Right lung (tissue), 10 donors: ENCODE measurements at places on chromosomes 5 and 9. TPM values are rescaled to one million over a fixed set of nuclear protein-coding genes. Genes with fewer than 3 reads are reported as not detected.

The AP3B1 gene
- polyA plus RNA-seq, result 40.8 TPM

The SCGB3A2 gene
- 2,261 TPM for polyA plus RNA-seq

The ZNF454 gene
- polyA plus RNA-seq, result 9.4 TPM

The SPATA31A3 gene
- polyA plus RNA-seq, result not detected

The SPARC gene
- 2,338 TPM for polyA plus RNA-seq

The SLC30A5 gene
- polyA plus RNA-seq, result 72.1 TPM

The TXNDC8 gene
- polyA plus RNA-seq, result not detected

The NOXA1 gene
- 5.8 TPM for polyA plus RNA-seq

The SPINK6 gene
- polyA plus RNA-seq, result not detected

GRCh38 chr9:6090277-6091210, 75.1 kb upstream of the RANBP6 start:
- no peak for DNase-seq

GRCh38 chr5:78362220-78362619, 1.8 kb downstream of the SCAMP1 start:
- DNase-seq, result no peak

DNA sequence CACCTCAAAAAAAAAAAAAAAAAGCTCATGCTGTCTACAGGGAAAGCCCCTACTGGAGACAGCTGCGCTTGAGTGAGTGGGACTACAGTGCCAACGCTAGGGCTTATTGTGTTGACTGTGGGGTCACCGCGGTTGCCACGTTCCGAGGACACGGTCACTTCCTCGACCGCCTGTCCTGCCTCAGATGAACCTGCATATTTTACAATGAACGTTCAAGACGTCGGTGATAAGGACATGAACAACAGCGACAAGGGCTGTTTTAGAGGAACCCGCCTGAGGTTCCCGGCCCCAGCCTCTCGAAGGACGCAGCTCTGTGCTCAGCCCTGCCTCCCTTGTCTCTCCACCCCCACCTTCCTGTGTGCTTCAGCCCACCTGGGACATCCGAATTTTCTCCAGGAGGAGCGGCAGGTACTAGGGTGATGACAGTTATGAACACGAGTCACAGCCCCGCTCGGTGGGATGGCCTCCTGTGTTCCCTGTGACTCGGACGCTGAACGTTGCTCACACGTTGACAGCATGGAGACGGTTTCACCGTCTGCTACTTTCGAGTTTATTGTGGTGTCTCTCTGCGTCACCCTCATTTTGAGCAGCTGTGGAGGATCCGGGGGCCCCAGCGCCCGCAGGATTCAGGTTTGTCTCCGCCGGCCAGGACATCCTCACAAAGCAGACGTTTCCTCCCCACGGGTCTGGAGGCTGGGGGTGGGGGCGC, 11.3 kb upstream of the DIPK1B start:
- no peak for DNase-seq

DNA sequence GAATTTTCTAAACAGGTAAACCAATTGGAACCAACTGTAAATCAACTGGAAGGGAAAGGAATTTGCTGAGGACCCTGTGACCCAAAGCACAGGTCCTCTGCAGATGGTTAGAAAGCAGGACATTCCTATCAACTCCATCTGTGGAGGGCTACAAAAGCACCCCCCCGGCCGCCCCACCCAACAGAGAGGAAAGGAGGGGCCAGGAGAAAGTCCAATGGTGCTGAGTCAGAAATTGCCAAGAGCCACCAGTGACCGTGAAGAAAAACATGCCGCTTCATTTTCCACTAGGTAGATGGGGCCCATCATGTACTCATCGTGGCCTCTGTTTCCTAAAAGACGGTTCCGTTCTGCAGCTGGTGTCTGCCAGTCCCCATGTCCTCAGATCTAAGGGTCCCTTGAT, 66.3 kb downstream of the RAPGEF1 start:
- no peak for DNase-seq

DNA sequence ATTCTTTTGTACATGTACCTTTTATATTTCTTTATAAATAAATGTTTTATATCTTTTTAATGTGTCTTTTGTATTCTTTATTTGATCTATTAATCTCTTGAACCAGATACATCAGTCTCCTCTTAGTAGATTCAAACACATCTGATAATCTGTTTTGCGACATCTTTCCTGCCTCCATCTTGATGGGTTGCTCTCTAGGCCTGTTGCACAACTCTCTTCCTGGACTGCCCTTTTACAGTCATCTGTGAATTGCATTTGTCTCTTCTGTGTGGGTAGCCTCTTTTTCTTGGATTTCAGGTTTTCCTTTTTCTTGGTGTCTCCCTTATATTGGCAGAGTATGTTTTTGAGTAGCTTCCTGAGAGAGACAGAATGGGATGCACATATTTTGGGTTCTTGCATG, 6.2 kb downstream of the ZFYVE16 start:
- no peak for DNase-seq

DNA sequence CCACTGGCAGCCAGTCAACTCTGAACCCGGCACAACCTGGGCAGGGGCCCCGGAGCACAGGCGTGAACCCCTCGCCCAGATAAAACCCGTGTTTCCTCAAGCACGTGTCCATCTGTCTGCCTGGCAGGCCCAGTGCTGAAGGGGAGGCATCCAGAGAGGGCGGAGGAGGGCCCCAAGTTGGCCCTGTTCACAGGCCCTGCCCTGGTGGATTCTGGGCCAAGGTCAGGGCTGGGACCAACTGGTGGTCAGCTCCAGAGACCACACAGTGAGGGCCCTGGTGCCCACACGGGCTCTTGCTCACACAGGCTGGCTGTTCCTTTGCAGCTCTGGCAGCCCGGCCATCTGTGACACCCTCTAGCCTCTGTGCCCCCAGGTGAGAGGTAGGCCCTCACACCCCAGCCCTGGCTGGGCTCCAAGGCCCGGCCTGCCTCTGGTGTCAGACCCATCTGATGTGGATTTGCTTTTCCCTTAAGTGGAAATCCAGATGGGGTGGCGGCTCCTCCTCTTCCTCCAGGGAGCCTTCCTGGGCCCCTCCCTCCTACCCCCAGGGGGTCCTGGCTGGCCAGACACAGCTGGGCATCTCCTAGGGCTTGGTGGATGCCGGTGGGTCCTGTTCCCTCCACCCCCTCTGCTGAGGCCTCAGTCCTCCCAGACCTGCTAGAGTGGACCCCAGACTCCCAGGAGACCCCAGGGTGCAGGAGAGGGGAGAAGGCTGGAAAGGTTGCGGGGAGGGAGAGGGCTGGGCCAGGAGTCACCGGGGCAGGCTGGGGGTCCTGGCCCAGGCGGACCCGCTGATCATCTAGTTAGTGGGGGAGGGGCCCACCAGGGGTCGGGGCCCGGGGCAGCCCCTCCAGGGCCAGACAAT, 525 bp upstream of the STPG3 start:
- DNase-seq, result no peak

DNA sequence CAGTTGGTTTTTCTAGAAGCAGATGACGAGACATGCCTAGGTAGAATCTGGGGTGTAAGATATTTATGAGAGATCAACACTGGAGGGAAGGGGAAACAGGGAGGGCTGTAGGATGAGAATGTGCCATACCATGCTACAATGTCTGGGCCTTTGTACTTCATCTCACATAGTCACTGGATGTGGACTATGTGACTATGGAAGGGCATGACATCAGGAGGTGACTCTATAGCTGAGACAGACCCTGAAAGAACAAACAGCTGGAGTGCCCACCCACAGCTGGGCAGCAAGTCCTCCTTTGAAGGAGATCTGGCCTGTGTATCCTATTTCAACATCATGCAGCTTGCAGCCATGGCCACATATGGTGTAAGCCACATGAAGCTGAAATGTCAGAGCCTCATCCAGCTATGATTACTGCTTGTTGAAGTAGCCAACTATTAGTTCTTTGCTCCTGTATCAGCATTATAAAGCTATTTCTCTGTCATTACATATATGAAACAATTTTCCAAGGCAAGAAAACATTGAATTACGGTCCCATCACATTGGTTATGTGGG, 46.2 kb upstream of the KIF2A start:
- DNase-seq, result peak; percentile 64

- DNase-seq, result no peak
Measured at GRCh38 chr5:43192558-43193180, 644 bp downstream of the NIM1K start.

- DNase-seq, result no peak
Measured at GRCh38 chr9:100428871-100429654, 2.1 kb downstream of the MSANTD3 start.

GRCh38 chr9:92508018-92508820, 25.9 kb upstream of the ASPN start:
- peak; percentile 47 for DNase-seq

- no peak for DNase-seq
Measured at GRCh38 chr9:122213589-122214413, 15.0 kb downstream of the LHX6 start.

- DNase-seq, result no peak
Measured at GRCh38 chr5:81749192-81749560, 1.7 kb downstream of the SSBP2 start.

DNA sequence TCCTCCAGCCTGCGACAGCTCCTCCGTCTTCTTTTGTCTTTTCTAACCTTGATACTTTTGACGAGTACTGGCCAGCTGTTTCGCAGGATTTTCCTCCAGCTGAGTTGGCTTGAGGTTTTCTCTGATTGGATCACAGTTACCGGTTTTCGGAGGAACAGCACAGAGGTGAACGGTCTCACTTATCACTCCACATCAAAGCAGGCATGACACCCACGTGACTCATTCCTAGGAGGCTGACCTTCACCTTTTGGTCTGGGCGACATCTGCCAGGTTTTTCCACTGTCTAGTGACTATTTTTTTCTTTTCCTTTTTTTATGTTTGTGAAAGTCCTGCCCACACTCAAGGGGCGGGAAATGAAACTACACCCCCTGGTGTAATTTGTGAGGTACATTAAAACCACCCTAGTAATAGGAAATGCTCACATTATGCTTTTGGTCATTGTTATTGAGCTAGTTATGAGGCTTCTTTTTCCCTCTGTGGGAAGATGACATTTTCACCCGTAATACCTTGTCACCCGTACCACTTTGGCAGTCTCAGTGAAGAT, 319.2 kb downstream of the GADD45G start:
- DNase-seq, result no peak
